ENCODE measurements at places on chromosomes 1 and 21.

- DNase-seq, result no peak
Measured at GRCh38 chr1:117268535-117269455, 58.1 kb upstream of the VTCN1 start.

DNA sequence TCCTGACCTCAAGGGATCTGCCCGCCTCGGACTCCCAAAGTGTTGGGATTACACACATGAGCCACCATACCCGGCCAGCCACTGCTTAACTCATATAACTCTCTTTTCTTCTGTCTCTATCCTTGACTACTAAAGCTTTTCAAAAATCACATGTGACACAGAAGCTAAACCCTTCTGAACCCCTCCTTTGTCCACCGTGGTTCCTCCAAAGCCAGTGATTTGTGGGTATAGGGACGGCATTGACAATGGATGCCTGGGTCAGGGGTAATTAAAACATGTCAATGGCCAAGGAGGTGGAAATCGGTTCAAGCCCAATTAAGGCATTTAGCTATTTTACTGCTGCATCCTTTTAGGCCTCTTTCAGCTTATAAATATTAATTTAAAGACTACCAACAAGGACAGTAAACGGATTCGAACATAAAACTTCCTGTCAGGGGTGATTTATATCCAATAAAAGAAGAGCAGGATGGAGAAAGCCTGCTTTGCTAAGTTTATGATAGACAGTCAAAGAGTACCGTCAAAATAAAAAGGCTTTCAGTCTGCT is 242.3 kb downstream of the GPATCH2 start:
- no peak for DNase-seq

DNA sequence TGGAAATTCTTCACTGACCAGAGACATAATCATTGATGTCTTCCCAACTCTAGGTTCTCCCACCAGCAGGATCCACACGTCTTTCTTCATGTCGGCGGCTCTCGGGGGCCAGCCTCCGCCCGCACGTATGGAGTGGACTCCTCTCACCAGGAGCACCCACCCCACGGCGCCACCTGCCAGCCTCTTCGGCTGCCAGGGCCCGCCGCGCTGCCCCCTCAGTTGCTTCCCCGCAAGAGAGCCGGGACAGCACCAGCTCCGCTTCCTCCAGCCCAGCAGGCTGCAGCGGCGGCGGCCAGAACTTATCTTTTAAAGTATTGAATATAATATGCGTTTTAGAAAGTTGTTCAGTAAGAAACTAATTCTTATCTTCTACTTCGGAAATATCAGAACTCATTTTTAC is 273.5 kb downstream of the LIPI start:
- no peak for DNase-seq

- no peak for DNase-seq
Measured at GRCh38 chr1:212135166-212135565, 99.6 kb downstream of the DTL start.

- DNase-seq, result no peak
Measured at GRCh38 chr1:223515926-223516325, 122.7 kb downstream of the CCDC185 start.

GRCh38 chr1:26616881-26617280 is 78.9 kb upstream of the ARID1A start:
- no peak for DNase-seq

DNA sequence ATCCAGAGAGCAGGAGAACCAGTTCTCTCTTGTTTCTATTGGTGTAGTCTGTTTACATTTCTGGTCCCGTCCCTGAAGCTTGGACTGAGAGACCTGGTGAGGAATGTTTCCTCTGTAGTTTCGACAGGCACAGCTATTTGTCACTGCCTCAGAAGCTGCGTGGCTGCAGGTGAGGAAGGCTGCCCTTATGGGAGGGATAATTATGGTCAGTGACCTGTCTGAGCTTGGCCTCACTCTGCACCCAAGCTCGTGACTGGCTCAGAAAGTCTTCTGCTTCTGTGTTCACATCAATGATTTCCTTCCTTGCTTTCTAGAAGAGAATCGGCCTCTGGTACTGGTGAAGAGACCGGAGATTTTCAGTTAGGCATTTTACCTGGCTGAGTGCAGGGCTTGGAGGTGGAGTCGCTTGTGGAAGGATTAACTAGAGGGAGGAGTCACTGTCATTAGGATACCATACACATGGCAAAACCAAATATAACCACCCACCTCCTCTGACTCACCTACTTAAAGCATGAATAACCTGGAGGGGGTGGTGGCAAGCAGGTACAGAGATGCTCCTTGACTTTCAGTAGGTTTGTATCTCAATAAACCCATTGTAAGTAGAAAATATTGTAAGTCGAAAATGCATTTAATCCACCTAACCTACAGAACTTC is 19.9 kb upstream of the WDR26 start:
- DNase-seq, result no peak

DNA sequence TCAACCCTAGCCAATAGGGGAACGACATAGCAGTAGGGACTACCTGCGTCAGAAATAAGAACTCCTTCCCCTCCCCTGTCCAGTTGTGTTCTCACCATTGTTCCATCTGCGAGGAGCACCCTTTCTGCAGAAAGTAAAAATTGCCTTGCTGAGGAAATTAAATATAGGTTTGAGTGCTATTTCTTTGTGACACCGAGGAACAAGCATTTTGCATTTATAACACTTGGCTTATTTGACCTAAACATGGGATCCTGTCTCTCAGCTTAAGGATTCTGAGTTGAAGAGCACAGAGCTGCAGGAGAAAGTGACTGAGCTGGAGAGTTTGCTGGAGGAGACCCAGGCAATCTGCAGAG is 10.7 kb upstream of the SH3BGRL3 start:
- DNase-seq, result no peak

GRCh38 chr1:3767328-3767925 is 5.1 kb upstream of the SMIM1 start:
- no peak for DNase-seq

DNA sequence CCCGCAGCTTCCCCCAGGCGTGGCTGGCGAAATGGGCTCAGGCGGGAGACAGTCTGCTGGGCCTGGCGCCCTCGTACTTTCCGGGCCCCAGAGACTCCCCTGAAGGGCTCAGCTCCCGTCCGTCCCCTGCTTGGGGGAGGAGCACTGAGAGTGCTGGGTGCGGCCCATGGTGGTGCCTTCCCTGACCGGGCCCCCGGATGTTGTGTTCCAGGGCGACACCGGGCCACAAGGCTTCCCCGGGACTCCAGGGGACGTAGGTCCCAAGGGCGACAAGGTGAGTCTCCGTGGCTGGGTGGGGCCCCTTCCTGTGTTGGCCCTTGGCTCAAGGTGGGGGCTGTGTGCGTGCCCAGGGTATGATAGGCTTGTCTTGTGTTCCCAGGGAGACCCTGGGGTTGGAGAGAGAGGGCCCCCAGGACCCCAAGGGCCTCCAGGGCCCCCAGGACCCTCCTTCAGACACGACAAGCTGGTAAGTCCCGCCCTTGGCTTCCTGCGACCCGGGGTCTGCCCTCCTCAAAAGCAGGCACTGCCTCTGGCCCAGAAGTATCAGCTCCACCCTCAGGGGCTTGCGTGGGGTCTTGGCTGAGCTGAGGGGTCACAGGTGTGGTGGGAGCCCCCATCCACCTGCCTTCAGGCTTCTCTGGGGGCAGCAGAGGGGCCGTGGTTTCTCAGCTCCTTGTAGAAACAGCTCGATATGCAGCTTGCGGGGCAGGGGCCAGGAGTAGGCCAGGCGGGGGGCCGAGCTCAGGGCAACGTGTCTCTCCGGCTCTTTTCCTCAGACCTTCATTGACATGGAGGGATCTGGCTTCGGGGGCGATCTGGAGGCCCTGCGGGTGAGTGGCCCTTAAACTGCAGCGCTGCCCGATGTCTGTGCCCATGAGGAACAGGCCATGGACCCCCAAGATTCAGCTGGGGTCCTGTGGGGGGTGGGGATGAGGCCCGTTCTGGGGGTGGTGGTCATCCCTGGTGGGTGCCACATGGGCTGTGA is 62.3 kb downstream of the SLC19A1 start:
- no peak for DNase-seq

DNA sequence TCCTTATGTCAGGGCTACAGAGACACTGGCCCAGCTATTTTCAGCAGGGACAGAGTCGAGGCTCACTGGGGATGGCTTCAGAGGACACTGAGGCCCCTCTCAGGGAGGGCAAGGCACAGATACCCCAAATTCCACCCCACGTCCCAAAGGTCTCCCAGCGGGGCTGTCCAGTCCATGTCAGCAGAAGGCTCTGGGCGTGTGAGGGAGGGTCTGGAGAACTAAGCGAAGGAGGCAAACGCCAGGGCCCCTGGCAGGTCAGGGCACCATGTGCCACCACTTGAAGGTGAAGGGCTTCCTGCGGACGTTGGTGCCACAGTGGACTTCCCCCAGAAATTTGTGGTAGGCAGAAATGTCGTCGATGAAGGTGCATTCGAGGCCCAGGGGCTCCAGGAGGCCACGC is 15.0 kb upstream of the SDHB start:
- DNase-seq, result no peak

- DNase-seq, result no peak
Measured at GRCh38 chr1:201376107-201376463, 1.4 kb downstream of the TNNT2 start.

GRCh38 chr1:75723989-75724471 is 479 bp upstream of the ACADM start:
- no peak for DNase-seq

GRCh38 chr1:152071123-152071522 is 17.7 kb downstream of the TCHHL1 start:
- no peak for DNase-seq

GRCh38 chr1:156923670-156924477 is 3.4 kb downstream of the LRRC71 start:
- no peak for DNase-seq

- DNase-seq, result no peak
Measured at GRCh38 chr1:19043579-19044443, 87.3 kb upstream of the IFFO2 start.

GRCh38 chr1:100352267-100353070 is at the start of gene CDC14A:
Gene CDC14A, plus strand, starts transcription at chr1:100352506. Its CDS starts 449 bp downstream, at chr1:100352955.
- peak; percentile 74 for DNase-seq

DNA sequence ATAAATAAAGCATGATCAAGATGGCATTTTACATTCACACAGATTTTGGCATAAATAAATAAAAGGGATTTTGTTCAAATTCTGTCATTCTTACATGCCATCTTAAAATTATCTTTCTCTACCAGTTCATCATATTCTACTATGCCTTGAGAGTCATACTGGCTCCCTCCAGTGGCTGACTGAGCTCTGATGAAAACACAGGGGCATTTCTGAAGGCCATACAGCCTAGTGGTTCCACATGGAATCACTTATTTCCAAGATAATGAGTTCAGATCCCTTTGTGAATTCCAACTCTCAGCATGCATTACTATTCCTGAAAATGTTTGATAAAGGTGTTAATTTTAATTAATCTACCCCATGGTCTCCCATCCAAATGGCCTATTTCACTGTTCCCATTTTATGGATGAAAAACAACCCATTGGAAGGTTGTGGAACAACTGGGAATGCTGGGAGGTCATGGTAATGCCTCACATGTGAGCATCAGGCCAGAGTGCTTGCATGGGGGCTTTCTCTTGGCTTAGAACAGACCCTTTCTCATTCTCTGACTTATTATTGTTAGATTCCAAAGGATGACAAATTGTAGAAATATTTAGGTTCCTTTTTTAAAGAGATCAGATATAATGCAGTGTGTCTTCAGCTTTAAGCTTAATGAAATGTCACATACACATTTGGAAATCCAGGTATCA is 622.4 kb upstream of the PKN2 start:
- DNase-seq, result no peak

DNA sequence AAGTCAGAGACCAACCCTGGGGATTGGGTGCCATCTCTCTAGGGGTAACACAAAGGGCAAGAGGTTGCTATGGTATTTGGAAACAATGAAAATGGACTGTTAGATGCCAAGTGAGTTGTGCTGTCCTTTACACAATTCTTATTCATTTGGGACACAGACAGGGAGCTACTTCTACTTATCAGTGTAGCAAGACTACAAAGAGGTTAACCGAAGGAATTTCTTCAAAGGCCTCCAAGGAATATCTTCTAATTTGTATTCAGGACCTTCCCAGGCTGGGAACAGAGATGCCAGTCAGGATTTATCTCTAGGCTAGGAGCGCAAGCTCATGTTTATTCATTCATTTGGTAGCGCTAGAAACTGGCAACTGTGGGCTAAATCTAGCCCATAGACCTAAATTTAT is 2.6 kb downstream of the NAXE start:
- no peak for DNase-seq

GRCh38 chr1:17777818-17778217 is 22.7 kb downstream of the ACTL8 start:
- no peak for DNase-seq

DNA sequence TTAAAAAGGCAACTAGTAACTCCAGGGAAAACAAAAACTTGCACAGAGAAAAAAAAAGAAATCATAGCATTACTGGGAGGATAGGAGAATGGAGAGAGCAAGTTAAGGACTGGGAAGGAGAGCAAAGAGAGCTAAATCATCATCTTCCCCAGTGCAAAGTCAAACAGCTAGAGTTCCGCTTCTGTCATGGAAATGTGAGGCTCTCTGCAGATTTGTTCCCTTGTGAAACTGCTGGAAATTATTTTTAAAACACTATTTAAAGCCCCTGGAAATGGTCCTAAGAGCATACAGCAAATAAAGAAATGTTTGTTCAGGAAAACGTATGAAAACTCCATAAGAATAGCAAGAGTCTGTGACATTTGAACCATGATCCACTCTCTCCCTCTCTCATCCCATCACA is 64.6 kb downstream of the CAMK2N1 start:
- no peak for DNase-seq

- no peak for DNase-seq
Measured at GRCh38 chr1:109892561-109893368, 17.9 kb upstream of the CSF1 start.

- no peak for DNase-seq
Measured at GRCh38 chr1:219434285-219434922, 178.5 kb downstream of the ZC3H11B start.

- DNase-seq, result no peak
Measured at GRCh38 chr1:117826119-117826518, 103.3 kb downstream of the GDAP2 start.

GRCh38 chr21:41636636-41637630 is 129.0 kb upstream of the TMPRSS2 start:
- DNase-seq, result no peak

DNA sequence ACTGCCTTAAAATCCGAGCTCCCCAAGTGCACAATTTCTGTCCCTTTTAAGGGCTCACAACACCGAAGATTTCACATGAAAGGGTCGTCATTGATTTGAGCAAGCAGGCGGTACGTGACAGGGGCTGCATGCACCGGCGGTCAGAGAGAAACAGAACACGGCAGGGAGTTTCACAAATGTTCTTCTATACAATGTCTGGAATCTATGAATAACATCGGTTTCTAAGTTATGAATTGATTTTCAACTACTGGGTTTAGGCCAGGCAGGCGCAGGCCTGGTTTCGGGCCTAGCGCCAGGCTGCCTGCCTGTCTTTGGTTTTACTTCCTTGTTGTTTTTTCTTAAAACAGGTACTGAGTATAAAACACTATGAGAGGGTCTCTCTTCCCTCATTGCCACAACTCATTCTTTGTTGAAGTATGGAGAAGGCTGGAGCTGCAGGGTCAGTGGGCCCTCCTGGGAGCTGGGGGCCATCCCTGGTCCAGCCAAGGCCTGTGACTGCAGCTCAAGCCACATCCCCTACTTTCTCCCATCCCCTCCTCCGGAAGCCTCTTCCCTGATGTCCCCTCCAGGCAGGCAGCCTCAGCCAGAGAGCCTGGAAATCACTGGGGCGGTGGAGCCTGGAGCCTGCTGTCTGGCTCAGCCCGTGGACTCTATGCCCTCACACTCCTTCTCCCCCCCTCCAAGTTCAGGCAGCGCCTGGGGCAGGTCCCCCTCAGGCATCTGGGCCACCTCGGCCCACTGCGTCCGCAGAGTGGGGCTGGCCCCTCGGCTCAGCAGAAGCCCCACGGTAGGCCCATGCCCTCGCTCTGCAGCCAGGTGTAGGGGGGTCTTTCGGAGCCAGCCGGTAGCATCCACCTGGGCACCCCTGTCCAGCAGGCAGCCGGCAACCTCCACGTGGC is 2.4 kb downstream of the ANKRD65 start:
- DNase-seq, result no peak

All from stimulated activated CD8-positive, alpha-beta memory T cell treated with anti-CD3 and anti-CD28 coated beads, Interleukin-4, amount 100 ng/mL, for 4 hours (primary cell).